Stomach (tissue), 19 donors: ENCODE measurements at places on chromosomes 2 and 18. TPM values are rescaled to one million over a fixed set of nuclear protein-coding genes. Genes with fewer than 3 reads are reported as not detected.

The AMER3 gene
- 0.61 TPM for polyA plus RNA-seq

- no peak overlapping the region for H3K27ac ChIP-seq
- H3K4me3 ChIP-seq: no peak overlapping the region
- no peaks in the 10 kb centered on the region for H3K4me1 ChIP-seq
- no peak for DNase-seq
- no peaks in the 10 kb centered on the region for H3K36me3 ChIP-seq
- no peaks in the 10 kb centered on the region for H3K27me3 ChIP-seq
Observed at GRCh38 chr2:128668946-128669345, 350.3 kb upstream of the HS6ST1 start.

The DYTN gene
- not detected for polyA plus RNA-seq

The CFAP53 gene
- 0.85 TPM for polyA plus RNA-seq

GRCh38 chr18:25759111-25759510 is 331.3 kb downstream of the SS18 start:
- no peak overlapping the region for H3K27ac ChIP-seq
- H3K27me3 ChIP-seq: no peaks in the 10 kb centered on the region
- no peaks in the 10 kb centered on the region for H3K4me1 ChIP-seq

- no peak overlapping the region for H3K4me3 ChIP-seq
- DNase-seq: peak; percentile 51
- no peaks in the 10 kb centered on the region for H3K36me3 ChIP-seq
- H3K4me1 ChIP-seq: no peaks in the 10 kb centered on the region
- no peak overlapping the region for H3K27ac ChIP-seq
Observed at GRCh38 chr2:216242365-216242764, 129.9 kb downstream of the MARCHF4 start.

DNA sequence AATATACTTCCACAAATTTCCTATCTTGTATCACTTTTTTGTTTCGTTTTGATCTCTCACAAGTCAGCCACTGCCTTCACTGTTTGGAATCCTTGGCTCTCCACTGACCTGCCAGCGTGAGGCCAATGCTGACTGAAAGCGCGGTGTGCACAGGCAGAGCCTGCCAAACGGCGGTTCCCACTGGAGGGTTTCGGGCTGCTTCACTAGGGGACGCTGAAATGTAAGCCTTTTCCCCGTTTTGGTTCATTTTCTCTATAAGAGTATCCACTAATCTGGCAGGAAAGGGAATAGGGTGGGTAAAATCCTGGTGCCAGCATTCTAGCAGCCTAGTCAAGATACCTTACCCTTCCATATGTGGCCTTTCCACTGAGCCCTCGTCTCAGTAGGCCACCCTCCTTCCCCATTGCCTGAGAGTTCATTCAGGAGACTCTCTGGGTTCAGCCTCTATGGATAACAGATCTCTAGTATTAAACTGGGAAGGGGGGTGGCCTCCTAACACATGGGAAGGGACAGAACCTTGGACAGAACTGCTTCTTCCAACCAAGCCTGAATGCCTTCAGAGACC is 91.5 kb downstream of the DYM start:
- H3K4me3 ChIP-seq: peak overlapping the region; percentile 4
- H3K4me1 ChIP-seq: peaks cover 5% of the 10 kb centered on the region
- H3K36me3 ChIP-seq: no peaks in the 10 kb centered on the region
- peak overlapping the region; percentile 43 for H3K27ac ChIP-seq

The ICOS gene
- polyA plus RNA-seq: not detected

GRCh38 chr2:7201851-7202250 is 284.6 kb downstream of the RNF144A start:
- H3K27ac ChIP-seq: no peak overlapping the region
- H3K27me3 ChIP-seq: no peaks in the 10 kb centered on the region
- H3K36me3 ChIP-seq: no peaks in the 10 kb centered on the region
- DNase-seq: no peak
- no peak overlapping the region for H3K4me3 ChIP-seq

The RAB31 gene
- 52.2 TPM for polyA plus RNA-seq

GRCh38 chr2:10594481-10594880 is 95.3 kb downstream of the NOL10 start:
- peaks cover 83% of the 10 kb centered on the region for H3K36me3 ChIP-seq
- H3K27ac ChIP-seq: no peak overlapping the region
- no peaks in the 10 kb centered on the region for H3K27me3 ChIP-seq
- no peak overlapping the region for H3K4me3 ChIP-seq

DNA sequence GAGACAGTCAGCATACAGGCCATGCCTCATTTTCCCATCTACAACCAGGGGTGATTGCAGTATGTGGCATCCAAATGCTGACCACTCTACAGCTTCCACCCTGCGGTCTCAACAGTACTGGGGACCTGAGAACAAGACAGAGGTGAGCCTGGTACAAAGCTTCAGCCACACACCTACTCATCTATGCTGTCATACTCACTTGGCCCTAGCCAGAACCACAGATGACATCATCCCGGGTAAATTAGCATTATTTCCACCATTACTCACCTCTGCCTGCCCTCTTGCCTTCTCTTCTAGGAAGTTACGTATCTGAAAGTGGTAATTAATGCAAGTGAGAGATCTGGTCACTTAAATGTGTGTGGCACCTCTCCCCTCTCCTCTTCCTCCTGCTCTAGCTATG is 208.2 kb upstream of the ARL4C start:
- no peaks in the 10 kb centered on the region for H3K36me3 ChIP-seq
- H3K4me3 ChIP-seq: no peak overlapping the region
- no peak for DNase-seq

- H3K36me3 ChIP-seq: no peaks in the 10 kb centered on the region
- H3K4me3 ChIP-seq: no peak overlapping the region
- no peak for DNase-seq
- no peak overlapping the region for H3K27ac ChIP-seq
Observed at GRCh38 chr2:143575340-143575739, 446.1 kb downstream of the ARHGAP15 start.

- no peak for DNase-seq
- H3K36me3 ChIP-seq: no peaks in the 10 kb centered on the region
- peaks cover 16% of the 10 kb centered on the region for H3K4me1 ChIP-seq
- H3K4me3 ChIP-seq: no peak overlapping the region
- H3K27me3 ChIP-seq: no peaks in the 10 kb centered on the region
Observed at GRCh38 chr18:24053211-24053610, 38.7 kb downstream of the TTC39C start.

The TUBA4B gene
- polyA plus RNA-seq: not detected

- no peaks in the 10 kb centered on the region for H3K4me1 ChIP-seq
- H3K27me3 ChIP-seq: no peaks in the 10 kb centered on the region
- H3K36me3 ChIP-seq: no peaks in the 10 kb centered on the region
- H3K27ac ChIP-seq: no peak overlapping the region
- no peak for DNase-seq
Observed at GRCh38 chr2:129462967-129463366, 516.5 kb upstream of the RAB6C start.

The KYNU gene
- 2.1 TPM for polyA plus RNA-seq

The VWC2L gene
- polyA plus RNA-seq: not detected

- no peaks in the 10 kb centered on the region for H3K27me3 ChIP-seq
- no peak for DNase-seq
- no peak overlapping the region for H3K4me3 ChIP-seq
- no peaks in the 10 kb centered on the region for H3K36me3 ChIP-seq
Observed at GRCh38 chr2:142008135-142008744, 122.6 kb downstream of the LRP1B start.

The TGFA gene
- polyA plus RNA-seq: 2.4 TPM

DNA sequence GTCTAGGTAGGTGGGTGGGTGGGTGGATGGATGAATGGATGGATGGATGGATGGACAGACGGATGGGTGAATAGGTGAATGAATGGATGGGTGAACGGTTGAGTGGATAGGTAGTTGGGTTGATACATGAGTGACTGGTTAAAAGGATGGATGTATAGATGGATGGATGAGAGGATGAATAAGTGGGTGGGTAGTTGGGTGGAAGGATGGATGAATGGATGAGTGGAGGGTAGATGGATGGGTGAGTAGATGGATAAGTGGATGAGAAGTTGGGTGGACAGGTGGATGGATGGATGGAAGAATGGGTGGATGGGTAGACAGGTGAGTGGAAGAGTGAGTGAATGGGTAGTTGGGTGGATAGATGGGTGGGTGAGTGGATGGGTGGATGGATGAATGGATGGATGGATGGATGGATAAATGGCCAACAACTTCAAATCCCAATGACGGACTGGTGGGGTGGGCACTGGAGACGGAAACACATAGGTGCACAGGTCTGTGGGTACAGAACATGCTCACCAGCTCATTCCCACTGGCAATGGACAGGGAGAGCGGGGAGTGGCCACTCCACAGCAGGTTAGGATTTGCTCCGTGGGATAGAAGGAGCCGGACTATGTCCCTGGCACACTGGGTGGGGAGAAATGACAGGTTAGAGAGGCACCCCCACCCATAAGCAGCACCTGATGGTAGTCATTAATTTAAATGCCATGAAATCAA is 48.8 kb downstream of the ANKMY1 start:
- H3K4me3 ChIP-seq: no peak overlapping the region
- H3K4me1 ChIP-seq: no peaks in the 10 kb centered on the region
- H3K27me3 ChIP-seq: no peaks in the 10 kb centered on the region
- no peak for DNase-seq

DNA sequence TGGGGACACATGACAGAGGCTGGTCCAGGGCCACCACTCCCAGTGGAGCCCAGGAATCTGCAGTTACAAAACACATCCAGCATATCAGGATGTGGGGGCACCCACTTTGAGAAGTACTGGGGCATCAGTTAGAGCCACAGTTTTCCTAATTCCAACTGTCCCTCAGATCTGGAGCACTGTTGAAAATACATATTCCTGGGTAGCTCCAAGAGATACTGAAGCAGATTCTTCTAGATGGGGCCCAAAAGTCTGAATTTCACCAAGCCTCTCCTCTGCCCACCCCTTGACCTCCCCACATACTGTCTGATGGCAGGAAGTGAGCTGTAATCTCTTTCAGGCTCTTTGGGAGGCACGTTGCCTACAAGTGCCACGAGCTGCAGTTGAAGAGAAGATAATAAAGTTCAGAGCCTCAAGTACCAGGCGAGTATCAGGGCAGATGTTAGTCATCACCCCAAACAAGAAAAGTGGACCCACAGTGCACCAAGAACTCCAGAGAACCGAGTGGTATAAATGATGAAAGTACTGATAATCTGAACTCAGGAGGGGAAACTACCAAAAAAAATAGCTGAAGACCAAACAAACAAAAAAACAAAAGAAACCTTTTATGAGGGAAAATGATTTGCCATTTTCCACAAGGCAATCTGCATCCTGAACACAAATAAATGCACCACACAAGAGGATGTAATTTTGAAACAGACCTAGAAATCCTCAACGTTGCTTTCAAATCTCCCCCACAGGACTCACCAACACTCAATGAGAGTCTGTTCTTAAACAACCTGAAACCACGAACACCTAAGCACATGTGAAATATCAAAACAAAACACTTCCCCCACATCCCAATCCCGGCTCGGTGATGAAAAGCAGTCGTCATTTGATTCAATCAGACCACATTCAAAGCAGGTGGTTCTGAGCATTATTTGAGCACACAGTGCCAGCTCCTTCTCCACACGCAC is 98.7 kb downstream of the TCF4 start:
- H3K4me3 ChIP-seq: no peak overlapping the region
- no peaks in the 10 kb centered on the region for H3K36me3 ChIP-seq
- no peak for DNase-seq
- no peaks in the 10 kb centered on the region for H3K27me3 ChIP-seq

The REG1B gene
- 1.7 TPM for polyA plus RNA-seq

GRCh38 chr2:203532957-203533658 is 2.0 kb downstream of the RAPH1 start:
- H3K4me3 ChIP-seq: peak overlapping the region; percentile 99
- peaks cover 7% of the 10 kb centered on the region for H3K27me3 ChIP-seq
- H3K4me1 ChIP-seq: peaks cover 42% of the 10 kb centered on the region

GRCh38 chr18:63150942-63151421 is 168.6 kb downstream of the BCL2 start:
- no peaks in the 10 kb centered on the region for H3K27me3 ChIP-seq
- peaks cover 19% of the 10 kb centered on the region for H3K4me1 ChIP-seq
- no peaks in the 10 kb centered on the region for H3K36me3 ChIP-seq

The FAM124B gene
- 0.56 TPM for polyA plus RNA-seq

- no peak overlapping the region for H3K27ac ChIP-seq
- no peak overlapping the region for H3K4me3 ChIP-seq
- no peaks in the 10 kb centered on the region for H3K27me3 ChIP-seq
Observed at GRCh38 chr2:176589825-176590440, 320.7 kb downstream of the MTX2 start.

The PARD6G gene
- 2.2 TPM for polyA plus RNA-seq

DNA sequence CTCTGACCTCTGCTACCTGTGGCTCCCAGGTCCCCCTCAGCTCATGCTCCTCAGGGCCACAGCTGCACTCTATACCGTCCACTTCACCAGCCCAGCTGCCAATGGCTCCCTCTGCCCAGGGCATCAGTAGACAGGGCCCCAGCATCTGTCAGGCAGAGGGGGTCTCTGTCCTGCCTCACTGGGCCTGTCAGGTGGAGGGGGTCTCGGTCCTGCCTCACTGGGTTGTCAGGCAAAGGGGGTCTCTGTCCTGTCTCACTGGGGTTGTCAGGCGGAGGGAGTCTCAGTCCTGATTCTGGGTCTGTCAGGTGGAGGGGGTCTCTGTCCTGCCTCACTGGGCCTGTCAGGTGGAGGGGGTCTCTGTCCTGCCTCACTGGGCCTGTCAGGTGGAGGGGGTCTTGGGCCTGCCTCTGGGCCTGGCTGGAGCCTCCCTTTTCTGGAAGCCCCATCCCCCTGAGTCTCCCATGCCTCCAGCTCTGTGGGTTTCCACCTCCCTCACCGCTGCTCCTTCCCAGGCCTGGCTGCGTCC is 19.9 kb downstream of the SNORC start:
- H3K27ac ChIP-seq: no peak overlapping the region
- peaks cover 12% of the 10 kb centered on the region for H3K36me3 ChIP-seq
- H3K4me1 ChIP-seq: no peaks in the 10 kb centered on the region
- H3K27me3 ChIP-seq: no peaks in the 10 kb centered on the region

GRCh38 chr2:23283653-23284052 is 101.3 kb upstream of the KLHL29 start:
- peaks cover 19% of the 10 kb centered on the region for H3K4me1 ChIP-seq
- DNase-seq: no peak
- H3K27me3 ChIP-seq: no peaks in the 10 kb centered on the region
- no peaks in the 10 kb centered on the region for H3K36me3 ChIP-seq

The PRSS56 gene
- polyA plus RNA-seq: not detected

The ZNF804A gene
- polyA plus RNA-seq: 0.15 TPM

The WNT6 gene
- polyA plus RNA-seq: 2.9 TPM

The FAP gene
- not detected for polyA plus RNA-seq

GRCh38 chr2:207408086-207408794 is 121.5 kb upstream of the CREB1 start:
- no peaks in the 10 kb centered on the region for H3K36me3 ChIP-seq
- H3K4me3 ChIP-seq: no peak overlapping the region
- H3K4me1 ChIP-seq: peaks cover 14% of the 10 kb centered on the region

DNA sequence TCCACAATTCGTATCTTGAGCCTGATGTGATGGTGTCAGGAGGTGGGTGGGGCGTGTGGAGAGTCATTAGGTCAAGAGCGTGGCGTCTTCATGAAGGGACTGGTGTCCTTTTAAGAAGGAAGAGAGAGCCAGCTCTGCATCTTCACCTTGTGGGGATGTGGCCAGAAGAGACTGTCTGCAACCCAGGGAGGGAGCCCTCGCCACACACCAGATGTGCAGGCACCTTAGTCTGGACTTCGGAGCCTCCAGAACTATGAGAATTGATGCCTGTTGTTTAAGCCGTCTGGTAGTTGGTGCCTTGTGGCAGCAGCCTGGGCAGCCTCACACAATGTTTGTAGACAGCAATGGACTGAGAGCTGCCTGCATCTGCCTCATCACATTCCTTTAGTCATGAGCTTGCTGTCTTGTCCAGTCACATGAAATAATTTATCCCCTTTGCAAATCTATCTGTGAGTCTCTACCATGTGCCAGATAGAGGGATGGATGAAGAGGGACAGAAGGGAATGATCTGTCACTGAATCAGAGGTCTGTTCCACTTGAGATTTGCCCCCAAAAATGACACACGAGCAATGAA is 61.0 kb downstream of the MYT1L start:
- H3K27me3 ChIP-seq: no peaks in the 10 kb centered on the region
- no peaks in the 10 kb centered on the region for H3K36me3 ChIP-seq
- DNase-seq: no peak
- H3K4me3 ChIP-seq: no peak overlapping the region
- no peaks in the 10 kb centered on the region for H3K4me1 ChIP-seq

The SEMA4F gene
- 0.98 TPM for polyA plus RNA-seq
